Mucosa of descending colon (tissue), 3 donors: ENCODE measurements at places on chromosomes 2 and 18.
A peak's percentile ranks its signal among the peaks of the same experiment; 100 is the strongest.

DNA sequence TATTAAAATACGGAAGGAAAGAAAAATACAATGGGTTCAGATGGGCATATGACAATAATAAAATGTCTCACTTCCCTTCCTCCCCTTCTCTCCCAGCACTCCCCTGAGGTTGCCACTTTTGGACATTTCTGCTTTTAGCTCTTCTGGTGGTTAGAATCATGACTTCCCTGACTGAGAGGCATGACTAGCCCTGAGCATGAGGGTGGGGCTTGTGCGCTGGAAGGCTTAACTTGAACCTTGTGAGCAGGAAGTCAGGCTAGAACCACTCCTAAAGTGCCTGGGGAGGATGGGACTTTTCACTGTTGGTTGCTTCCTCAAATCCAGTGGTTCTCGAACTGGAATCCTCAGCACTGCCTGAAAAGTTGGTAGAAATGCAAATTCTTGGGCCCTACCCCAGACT lies 19.7 kb upstream of the ARHGAP25 start:
- DNase-seq = peak; percentile 77

DNA sequence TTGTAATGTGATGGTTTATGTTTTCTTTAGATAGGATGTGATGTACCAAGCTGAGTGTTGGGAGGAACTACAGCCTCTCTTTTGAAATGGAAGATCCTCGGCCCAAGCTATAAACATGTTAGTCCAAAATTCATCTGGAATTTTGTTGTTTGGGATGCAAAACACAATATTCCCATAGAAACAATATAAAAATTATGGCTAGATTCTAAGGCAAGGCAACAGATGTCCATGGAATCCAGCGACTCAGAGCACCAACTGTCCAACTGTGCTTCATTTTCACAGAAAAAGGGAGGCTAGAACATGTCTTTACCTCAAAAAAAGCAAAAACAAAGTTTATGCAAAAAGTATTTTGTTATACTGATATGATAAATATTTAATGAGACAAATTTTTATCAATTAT lies 52.4 kb upstream of the ATP8B1 start:
- no peak for DNase-seq

DNA sequence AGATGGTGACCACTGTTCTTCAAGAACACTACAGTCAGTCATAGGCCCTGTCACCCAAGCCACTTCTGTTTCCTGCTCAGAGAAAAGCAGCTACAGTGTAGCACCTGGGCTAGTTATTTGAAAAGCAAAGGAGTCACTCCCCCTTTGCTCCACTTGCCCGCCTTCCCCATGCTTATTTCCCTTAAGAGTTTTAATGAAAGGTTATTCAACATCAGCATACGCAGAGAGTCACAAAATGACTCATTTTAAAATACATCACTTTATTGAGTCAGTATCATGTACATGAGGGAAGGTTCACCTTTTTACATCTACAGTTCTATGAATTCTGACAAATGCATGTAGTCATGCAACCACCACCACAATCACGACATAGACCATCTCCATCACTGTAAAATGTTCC lies 71.3 kb downstream of the TNFRSF11A start:
- no peak for DNase-seq

DNA sequence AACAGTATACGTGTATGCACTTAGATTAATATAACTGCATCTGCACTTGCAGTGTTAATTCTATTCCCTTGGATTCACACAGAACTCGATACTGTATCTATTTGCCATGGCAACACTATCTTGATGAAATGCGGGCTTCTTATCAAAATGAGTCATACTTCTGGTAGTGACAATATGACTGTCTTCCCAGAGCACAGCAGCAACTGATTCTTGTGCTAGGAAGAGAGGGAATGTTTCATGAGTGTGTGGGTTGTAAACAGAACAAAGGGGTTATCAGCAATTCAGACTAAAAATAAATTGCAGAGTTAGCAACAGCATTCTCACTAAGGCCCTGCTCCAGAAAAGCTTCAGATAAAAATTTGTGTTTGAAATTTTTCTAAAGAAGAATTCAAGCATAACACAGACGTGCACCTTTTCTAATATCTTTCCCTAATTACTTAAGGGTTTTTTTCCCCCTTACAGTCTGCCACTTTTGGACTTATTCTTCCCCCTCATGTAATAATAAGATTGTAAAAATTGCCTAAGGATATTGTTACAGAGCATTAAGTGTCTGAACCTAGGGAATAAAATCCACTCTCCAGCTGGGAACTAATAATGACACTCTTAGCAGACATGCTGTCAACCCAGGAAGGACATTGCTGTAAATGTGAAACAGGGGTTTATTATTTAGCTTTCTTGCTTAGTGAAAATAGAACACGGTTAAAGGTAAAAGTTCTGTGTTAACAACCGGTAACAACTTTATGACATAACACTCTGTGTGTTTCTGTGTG lies 99.9 kb upstream of the SLC38A11 start:
- no peak for DNase-seq

DNA sequence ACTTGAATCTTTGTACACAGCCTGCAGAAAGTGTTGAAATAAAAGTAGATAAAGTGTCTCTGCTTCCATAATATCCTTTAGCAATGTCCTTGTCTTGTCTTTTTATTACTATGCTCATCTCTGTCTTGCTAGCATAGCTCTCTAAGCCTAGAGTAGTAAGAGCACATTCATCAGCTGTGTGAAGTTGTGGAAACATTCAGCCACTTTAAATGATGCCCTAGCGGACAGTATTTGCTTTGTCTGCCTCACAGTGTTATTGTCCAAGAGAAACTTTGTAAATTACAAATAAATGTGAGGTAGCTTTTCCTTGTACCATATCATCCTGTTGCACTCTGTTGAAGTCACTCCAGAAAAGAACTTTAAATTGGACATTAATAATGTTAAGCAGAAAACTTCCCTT lies 60.3 kb upstream of the TTC21B start:
- no peak for DNase-seq

GRCh38 chr18:56483386-56483785 lies 155.0 kb downstream of the TXNL1 start:
- no peak for DNase-seq

- no peak for DNase-seq
Measured at GRCh38 chr2:10140841-10141610, 18.5 kb downstream of the RRM2 start.

GRCh38 chr2:65576861-65577601 lies 144.6 kb upstream of the SPRED2 start:
- DNase-seq = no peak

- no peak for DNase-seq
Measured at GRCh38 chr2:24494410-24494809, 3.4 kb downstream of the NCOA1 start.

- no peak for DNase-seq
Measured at GRCh38 chr2:236054125-236054524, 114.1 kb downstream of the GBX2 start.

GRCh38 chr2:180559771-180560170 lies 420.6 kb upstream of the UBE2E3 start:
- DNase-seq = no peak

DNA sequence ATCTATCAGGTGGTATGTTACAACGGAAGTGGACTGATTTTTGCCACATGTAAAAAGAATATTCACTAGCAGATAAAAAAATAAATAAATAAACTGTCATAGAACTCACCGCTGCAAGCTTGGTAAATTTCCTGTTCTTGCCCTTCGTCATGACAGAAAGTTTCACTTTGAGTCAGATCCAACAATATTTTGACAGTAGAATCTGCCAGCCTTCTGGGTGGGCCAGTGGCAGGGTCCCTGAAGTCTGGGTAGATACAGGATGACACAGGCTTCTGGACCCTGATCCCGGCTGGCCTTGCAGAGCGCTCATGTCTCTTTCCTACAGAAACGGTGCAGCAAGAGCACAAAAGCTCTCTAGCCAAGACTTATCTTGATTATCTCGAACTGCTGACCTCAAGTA lies 97.8 kb upstream of the PMAIP1 start:
- no peak for DNase-seq

DNA sequence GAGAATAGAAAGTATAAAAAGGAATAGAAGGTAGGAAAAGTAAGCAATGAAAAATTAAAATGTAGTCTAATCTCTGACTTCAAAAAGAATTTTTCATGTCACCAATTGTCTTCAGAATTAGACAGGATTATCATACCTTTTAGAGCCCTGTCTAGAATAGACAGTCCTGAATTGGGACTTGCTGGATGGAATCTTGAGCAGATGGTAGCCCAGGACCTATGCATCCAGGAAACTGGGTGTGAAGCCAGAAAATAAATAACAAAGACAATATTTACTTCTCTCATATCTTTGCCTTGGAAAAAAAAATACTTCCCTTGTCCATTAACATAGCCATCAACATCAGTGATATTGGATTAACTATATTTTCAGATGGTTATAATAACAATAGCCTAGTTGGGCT lies 97.8 kb upstream of the UNC80 start:
- DNase-seq = no peak

DNA sequence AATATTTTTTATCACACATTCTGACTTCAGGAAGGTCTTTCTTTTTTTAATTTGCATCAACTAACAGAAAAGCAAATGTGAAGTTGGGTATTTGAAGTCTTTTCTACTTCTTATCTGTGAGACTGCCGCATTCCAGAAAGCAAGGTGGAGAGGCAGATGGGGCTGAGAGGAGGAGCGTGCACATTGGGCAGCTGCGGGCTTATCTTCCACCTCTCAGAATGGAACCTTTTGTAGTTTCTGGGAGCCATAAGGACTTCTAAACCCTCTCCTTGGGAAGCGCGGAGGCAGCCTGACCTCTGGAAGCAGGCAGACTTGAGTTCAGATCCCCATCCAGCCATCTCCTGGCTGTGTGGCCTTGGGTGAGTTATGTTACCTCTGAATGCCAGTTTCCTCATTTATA lies 3.9 kb downstream of the MAPRE3 start:
- DNase-seq = no peak

GRCh38 chr18:34783501-34783900 lies 73.4 kb downstream of the DTNA start:
- DNase-seq = no peak

DNA sequence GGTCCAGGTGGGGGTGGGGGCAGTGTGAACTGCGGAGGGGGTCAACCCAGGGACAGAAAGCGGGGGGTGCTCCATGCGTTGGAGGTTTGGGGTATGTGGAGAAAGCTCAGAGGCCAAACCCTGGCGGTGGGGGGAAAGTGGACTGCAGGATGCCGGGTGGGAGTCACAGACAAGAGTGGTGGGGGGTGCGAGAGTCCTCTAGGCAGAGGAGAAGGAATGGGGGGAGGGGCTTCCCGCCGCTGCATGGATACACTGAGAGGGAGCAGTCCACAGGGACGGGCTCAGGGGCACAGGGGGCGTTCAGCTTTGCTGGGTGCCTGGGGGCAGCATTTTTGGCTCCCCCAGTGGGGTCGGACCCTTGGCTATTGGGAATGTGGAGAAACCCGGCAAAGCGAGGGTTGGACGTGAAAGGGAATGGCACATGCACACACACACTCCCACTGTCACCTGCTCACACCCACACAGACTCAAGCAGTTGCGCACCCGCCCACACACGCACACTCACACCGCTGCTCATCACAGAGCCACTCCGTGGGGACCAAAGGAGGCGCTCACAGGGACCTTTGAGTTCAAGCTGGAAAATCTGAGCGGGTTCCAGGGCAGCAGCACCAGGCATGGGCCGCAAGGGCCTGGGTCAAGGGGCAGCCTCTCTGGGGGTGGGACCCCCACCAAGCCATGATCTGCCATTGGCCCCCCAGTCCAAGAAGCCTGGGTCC lies 7.7 kb downstream of the GBX2 start:
- no peak for DNase-seq

- no peak for DNase-seq
Measured at GRCh38 chr2:138023298-138023697, 59.0 kb downstream of the HNMT start.

DNA sequence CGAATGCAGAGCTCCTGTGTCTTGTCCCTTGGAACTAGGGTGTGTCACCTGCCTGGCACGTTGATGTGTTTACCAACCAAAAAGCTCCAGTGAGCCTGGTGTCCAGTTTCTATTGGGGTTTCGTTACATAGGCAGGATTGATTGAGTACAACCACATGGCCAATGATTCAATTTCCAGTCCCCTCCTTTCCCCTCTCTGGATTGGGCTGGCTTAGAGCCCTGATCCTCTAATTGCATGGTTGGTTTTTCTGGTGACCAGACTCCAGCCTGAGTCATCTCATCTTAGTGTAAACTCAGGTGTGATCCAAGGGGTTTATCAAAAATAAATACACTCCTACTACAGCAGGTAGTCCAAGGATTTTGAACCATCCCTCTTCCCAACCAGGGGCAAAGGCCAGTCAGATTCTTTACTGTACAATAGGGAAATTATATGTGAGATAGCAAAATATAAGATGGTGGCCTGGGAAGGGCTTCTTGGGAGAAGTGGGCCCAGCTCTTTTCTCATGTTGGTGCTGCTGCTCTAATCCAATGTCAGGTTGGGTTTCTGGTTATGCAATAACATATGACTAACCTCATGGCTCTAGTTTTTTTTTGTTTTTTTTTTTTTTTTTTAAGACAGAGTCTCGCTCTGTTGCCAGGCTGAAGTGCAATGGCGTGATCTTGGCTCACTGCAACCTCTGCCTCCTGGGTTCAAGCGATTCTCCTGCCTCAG lies 64.7 kb upstream of the MGAT5 start:
- DNase-seq = peak; percentile 25

DNA sequence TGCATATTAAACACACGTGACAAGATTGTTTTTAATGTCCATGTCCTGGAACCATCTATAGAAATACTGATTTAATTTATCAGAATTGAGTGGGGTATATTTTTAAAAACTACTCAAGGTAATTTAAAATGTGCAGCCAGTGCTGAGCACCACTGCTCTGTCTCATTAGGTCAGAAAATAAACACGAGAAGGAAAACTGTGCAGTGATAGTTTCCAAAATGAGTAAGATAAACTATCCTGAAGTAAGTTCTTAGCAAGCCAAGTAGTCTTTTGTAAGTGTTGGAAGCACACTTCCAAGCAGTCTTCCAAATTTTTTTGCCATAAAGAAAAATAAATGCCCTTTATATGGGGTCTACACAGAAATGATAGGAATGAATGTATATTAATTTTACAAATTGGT lies 93.8 kb upstream of the DNAJC10 start:
- DNase-seq = no peak

- no peak for DNase-seq
Measured at GRCh38 chr2:74017223-74017622, 32.5 kb downstream of the TET3 start.

GRCh38 chr2:174158003-174158402 lies 90.3 kb downstream of the OLA1 start:
- DNase-seq = no peak

- DNase-seq = no peak
Measured at GRCh38 chr2:224259831-224260230, 142.1 kb downstream of the FAM124B start.

- DNase-seq = no peak
Measured at GRCh38 chr18:69044215-69044614, 246.3 kb downstream of the CCDC102B start.

- no peak for DNase-seq
Measured at GRCh38 chr2:79982445-79982844, 322.1 kb downstream of the LRRTM1 start.

- DNase-seq = no peak
Measured at GRCh38 chr2:60855989-60856669, 25.2 kb upstream of the REL start.
